Ecto neural progenitor cell (in vitro differentiated cells): ENCODE measurements at places on chromosomes 2 and 18.
A peak's percentile ranks its signal among the peaks of the same experiment; 100 is the strongest.

DNA sequence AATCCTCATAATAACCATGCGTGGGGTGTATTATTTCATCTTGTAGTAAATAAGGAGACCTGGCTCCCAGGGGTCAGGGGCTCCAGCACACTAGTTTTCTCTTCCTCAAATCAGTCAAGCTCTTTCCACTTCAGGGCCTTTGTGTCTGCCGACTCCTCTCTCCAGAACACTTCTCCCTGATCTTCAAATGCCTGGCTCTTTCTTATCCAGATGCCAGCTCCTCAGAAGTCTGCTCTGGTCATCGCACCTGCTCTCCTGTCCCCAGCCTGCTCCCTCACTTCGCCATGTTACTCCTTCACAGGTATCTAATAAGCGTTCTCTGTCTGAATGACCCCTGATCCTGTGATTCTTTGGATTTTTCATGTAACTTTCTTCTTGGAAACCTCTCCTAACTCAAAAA is 62.0 kb downstream of the GYPC start:
- no peak for DNase-seq

GRCh38 chr2:42859006-42859552 is 66.7 kb upstream of the HAAO start:
- DNase-seq: peak; percentile 81

DNA sequence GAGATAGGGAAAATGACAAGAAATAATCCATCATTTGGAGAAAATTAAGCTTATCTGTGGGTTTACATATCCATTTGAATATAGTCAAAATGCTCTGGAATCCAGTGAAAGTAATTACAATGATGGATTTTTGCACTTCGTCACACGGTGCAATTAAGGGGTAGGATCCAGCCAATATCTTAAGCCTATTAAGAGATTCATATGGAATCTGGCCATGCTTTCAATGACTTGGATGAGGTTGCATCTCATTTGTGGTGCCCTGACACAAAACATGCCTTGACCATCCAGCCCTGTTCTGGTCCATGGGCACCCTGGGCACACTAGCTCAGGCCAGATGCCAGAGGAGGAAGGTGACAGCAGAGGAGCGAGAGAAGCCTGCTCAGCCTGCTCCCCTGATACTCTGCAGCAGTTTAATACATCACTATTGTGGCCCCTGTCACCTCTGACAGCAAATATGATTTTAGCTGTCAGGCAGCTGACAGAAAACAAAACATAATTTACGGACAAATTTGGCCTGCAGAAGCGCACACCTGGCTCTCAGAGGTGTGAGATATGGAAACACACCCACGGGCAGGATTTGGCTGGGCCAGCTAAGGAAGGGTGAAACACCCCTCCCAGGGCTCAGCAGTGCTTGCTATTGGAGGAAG is 94.1 kb upstream of the ST8SIA3 start:
- no peak for DNase-seq

DNA sequence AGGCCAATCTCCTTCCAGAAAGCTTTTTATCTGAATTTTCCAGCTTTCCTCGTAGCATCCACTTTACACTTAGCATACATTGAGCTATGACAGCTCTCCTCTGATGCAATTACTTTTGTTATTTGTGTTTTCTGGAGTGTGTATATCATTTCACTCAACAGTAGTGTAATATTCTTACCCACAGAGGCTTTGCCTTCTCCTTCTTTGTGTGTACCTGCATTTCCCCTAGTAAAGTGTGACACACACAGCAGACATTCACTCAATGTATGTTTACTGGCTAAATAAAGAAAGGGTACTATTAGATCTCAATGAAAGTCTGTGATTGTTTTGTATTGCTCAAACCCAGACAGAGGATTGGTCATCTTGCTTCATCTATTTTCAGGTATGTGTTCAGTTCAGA is 193.7 kb upstream of the MEX3C start:
- DNase-seq: no peak

DNA sequence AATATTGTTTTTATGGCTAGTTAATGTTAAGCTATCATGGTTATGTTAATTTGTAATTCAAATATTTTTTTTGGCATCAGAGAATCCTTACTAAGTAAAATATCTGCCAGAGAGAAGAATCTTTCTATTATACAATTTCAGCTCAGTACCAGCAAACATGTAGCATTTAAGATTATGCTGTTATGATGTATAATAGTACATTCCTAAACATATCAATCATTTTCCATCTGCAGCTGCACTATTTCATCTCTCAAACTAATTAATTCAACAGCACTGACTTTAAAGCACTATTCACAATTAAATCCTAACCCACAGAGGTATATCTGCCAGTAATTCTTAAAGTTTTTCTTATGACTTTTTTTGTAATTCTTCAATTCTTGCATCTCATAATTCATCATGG is 250.6 kb downstream of the CD226 start:
- DNase-seq: no peak

DNA sequence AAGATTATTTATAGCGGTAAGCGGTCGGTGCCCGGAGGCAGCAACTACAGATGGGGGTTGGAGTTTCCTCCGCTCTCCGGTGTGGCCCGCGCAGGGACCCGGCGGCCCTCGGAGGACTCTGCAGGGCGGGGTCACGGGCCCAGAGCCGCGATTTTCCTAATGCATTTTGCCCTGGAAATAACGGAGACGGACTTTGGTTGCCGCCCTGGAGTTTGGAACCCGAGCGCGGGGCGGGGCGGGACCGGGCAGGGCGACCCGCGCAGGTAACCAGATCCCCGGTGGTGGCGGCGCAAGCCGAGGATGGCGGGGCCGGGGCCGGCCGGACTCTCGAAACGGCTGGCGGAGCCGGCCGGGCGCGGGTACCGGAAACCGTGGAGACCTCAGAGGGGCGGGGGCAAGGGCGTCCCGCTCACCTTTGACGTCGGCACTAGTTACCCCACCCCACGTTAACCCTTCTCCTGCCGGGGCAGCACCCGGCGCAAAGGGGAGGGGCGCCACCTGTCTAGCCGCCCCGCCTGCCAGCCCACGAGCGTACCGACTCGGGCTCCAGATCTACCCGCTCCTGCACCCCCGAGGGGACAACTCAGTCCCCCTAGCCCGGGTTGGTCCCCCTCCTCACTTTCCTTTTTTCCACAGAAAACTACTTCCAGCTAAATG is 2.9 kb downstream of the CYP26B1 start:
- peak; percentile 78 for DNase-seq

DNA sequence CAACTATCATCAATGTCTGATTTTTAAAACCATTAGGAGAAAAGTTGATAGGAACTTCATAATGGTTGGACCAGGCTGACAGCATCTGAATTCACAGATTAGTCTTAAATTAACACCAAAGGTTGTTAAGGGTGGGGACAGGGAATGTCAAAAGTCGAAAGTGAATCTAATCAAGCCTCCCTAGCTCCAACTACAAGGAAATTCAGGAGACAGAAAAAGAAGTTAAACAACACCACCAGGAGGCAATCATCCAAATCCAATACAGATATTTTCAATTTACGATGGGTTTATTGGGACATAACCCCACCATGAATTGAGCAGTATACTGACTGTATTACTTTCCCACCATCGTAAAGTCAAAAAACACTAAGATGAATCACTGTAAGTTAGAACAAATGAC is 32.8 kb downstream of the ATF2 start:
- no peak for DNase-seq

DNA sequence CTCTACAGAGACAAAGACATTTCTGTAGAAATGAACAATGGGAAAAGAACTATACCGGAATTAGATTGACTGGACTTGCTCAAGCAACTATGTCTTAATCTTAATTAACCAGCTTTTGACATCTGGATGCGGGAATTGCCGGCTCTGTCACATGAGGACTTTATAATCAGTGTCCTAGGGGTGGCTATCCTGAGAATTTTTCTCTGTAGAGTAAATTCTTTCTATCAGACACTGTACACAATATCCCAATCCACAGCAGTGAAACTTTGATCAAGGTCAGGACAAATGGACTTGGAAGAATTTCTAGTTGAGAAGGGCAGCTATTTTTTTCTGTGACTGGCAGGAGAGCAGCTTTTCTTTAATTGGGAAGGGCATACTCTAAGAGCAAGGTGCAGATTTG is 322.1 kb downstream of the HRH4 start:
- DNase-seq: no peak

DNA sequence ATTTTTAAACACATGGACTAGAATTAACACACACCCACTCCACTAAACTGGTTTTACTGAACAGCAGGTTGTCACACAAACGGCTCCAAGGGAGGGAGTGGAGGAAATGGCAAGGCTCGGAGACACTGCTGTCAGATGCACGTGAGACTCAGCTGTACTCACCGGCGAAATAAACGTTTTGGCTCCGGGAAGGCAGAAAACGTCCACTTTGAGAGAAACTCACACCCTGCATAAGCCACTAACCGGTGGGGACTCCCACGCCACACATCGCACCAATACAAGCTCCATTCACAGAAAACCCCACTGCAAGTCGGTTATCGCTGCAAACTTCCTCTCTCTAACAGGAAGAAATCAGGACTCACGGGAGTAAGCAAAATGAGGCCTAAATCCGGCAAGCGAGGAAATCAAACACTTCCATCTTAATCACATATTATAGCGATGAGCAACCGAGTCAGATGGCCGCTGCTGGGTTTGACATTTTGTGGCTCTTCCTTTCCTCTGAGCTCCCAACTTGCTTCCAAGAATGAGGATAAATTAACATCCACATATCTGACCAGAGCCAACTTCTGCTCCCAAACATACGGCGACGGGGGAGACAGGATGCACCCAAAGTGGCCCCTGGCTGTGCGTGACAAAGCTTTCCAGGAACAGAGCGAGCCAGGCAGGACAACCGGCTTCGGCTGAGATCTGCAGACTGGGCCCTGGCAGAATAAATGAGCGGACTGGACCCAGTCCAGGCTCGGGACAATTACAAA is 63.5 kb downstream of the HDAC4 start:
- DNase-seq: no peak

GRCh38 chr2:14761118-14761517 is 128.6 kb downstream of the LRATD1 start:
- DNase-seq: no peak

GRCh38 chr2:41610501-41611190 is 437.2 kb upstream of the PKDCC start:
- no peak for DNase-seq

DNA sequence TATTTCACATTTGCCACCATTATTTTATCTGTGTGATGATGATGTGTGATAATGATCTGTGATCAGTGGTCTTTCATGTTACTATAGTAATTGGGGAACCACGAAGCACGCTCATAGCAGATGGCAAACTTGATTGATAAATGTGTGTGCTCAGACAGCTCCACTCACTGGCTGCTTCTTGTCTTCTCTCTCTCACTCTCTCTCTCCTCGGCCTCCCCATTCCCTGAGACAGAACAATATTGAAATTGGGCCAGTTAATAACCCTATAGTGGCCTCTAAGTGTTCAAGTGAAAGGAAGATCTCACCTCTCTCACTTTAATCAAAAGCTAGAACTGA is 60.7 kb upstream of the RAPGEF4 start:
- DNase-seq: no peak

DNA sequence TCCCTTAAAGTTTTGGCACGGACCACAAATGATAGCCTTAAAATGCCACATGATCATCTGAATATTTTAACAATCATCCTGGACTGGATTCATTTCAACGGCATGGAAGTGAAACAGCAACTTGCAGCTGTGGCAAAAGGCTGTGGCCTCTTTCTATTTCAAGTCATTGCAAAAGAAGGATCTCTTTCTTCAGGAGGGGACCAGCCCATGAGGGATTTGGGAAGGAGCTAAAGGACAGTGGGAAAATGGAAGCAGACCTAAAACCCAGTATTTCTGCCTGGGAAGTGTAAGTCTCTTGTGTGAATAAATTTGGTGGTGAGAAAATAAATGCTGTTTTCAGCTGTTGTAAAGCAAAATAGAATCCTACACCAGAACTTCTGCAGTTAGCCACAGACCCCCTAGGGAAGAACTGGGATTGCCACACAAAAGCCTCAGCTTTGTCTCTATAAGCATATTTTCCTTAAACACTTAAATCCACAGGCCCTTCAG is 107.3 kb upstream of the ZFP36L2 start:
- DNase-seq: no peak

- DNase-seq: no peak
These were observed 15.7 kb upstream of the PIK3C3 start for GRCh38 chr18:41939326-41939725.

DNA sequence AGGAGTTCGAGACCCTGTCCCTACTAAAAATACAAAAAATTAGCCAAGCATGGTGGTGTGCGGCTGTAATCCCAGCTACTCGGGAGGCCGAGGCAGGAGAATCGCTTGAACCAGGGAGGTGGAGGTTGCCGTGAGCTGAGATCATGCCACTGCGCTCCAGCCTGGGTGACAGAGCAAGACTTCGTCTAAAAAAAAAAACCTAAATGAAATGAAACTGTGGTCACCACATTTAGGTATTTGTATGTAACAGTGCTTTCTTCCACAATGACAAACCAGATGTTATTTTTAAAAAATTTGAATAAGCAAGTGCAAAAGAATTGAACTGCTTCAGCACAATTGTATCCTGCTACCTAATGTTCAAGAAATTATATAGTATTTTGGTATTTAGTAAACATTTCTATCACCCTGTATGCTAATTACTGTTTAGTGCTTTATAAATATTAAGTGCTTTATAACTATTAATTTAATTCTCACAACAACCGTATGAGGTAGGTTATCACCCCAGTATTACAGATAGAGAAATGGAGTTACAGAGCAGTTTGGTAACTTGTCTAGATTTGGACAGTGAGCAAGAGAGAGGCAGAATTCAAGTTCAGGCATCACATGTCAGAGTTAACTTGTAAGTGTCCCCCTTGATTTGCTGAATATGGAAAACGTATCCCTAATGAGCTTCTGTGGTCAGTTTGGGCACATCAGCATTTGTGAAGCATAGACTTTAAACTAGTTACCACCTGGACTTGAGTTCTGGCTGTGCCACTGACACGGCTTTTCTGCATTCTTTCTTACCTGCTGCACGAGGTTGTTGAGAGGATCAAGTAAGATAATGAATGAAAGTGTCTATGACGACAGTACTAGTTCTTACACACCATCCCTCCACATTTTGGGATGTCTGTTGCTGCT is 14.4 kb downstream of the PHLPP1 start:
- no peak for DNase-seq

DNA sequence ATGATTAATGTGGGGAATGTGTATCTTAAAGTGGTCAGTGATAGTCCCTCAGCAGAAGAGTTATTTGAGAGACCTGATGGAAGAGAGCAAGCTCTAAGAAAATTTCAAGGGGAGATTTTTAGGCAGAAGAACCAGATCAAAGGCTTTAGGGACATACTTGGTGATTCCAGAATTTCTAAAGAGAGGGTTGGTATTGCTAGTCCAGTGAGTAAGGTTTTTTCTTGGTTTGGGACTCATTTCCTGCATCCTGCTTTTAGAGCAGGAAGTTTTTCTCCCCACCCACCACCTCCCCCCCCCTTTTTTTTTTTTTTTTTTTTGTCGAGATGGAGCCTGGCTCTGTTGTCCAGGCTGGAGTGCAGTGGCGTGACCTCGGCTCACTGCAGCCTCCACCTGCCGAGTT is 42.7 kb upstream of the DYSF start:
- no peak for DNase-seq

- DNase-seq: no peak
These were observed 89.6 kb downstream of the COMMD1 start for GRCh38 chr2:61995065-61995464.

GRCh38 chr2:27493948-27494283 is 1.1 kb downstream of the FNDC4 start:
- no peak for DNase-seq

- no peak for DNase-seq
These were observed at the start of gene CAVIN2 for GRCh38 chr2:191846515-191847476. Gene CAVIN2, minus strand, starts transcription at chr2:191847088. Its CDS starts 163 bp downstream, at chr2:191846925.
